ENCODE measurements at places on chromosomes 12 and 14.

DNA sequence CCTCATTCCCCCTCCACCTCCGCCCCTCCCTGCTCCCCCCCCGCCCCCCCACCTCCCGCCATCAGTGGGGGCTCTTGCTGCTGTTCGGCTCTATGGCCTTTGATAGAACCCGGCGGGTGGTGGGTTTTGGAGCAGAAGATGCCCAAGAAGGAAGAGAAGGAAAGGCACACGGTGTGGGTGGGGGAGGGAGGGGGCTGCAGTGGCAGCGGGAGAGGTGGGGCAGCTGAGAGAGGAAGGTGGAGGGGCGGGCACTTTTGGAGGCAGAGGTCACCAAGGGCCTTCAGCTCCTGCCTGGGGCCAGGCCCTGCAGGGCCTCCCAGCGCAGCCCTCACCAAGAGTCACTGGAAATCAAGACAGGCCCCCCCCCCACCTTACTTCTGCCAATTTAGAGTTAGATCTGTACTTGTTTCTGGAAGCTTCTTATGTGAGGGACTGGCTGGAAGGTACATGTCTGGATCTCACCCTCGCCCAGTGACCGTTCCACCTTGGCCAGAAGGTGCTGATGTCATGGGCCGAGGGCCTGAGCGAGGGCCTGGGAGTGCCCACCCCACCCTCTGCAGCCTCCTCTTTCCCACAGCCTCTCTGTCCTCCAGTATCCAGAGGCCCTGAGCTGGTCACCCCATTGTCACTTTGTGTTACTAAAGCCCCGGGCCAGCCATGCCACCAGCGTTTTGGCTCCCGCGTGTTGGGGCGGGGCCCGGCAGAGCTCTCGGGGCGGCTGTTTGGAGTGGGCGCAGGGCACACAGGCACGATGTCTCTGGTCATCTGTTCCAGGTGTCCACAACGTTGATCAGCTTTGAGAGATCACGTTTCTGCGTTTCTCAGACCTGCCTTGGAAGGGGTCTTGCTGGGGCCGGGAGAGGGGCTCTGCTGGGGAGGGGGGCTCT, 153.9 kb downstream of the KIF26A start:
- DNase-seq = no peak

GRCh38 chr14:66009089-66009488, 477.1 kb upstream of the CCDC196 start:
- DNase-seq = no peak

DNA sequence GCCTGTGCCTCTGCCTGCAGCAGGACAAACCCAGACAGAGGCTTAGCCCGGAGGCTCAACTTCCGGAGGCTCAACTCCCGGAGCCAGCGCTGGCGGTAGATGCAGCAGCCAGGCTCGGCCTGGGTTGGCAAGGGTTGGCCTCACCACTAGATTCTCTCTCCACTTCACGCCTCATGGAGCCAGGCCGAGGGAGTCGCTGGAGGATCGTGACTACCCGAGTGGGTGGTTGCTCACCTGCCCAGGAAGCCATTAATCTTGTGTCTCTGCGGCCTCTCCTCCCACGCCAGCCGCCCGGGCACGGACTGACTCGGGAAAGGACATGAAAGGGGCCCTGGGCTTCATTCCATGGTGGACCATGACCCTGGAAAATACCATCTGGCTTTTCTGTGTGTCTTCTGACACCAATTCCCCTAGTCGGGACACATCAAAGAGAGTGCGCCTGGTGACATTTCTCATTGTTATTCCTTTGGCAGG, 20.8 kb downstream of the ESRRB start:
- no peak for DNase-seq

- DNase-seq = no peak
These were observed 2.4 kb downstream of the CCDC177 start for GRCh38 chr14:69572030-69572840.

DNA sequence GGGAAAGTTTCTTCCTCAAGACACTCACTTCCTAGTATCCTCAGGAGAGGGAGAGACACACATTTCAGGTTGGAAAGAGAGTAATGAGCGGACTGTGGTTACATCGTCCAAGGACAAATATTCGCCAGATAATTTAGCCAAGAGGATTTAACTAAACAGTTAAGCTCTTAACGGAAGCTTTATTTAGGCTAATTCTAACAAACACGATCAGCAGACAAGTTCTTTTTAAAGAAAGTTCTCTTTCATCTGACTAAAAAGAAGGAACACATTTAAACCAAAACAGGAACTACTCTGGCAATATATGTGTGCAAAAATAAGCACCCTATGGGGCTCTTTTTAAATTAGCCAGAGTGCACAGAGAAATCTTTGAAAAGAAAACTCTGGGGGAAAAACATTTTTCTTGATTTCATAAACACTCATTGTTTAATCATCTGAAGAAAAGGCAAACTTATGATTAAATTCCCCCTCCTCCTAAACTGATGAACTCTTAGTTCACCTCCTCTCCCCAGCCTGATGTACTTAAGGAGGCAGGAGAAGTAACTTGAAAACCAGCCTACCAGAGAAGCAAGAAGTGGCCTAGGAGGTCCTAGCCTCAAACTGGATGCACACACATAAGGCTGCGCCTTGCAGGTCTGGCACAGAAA, 13.3 kb upstream of the BTG1 start:
- DNase-seq = no peak

GRCh38 chr14:91009501-91010152, 50.8 kb downstream of the RPS6KA5 start:
- no peak for DNase-seq

DNA sequence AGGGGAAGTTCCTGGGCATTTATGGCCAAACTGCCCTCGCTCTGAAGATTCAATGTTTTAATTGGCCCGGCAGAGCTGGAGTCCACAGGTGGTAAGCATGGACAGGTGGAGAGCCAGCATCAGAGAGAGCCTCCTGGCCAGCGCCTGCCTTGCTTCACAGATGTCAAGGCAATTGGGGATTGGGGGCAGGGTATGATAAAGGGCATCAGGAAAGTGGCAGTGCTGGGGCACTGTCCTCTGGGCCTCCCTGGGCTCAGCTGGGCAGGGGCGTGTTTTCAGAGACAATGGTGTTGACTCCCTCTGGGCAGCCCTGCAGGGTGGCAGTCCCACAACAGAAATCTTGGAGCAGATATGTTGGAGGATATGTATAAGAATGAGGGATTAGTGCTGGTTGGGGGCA, 237.3 kb downstream of the CACNA1C start:
- DNase-seq = no peak

DNA sequence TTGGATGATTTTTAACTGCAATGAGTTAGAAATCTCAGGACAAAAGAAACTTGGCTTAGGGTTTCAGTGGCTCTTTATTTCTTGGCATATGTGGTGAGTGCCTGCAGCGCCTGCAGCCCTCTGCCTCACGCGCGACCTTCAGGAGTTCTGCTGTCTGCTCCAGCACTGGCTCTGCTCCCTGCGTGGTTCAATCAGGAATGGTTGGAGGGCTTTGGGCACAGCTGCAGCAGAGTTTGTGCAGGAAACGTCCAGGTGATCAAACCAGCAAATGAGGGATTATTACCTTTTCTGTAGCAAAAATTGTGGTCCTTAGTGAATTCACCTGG, 19.8 kb downstream of the PPM1H start:
- DNase-seq = no peak

- no peak for DNase-seq
These were observed 1.5 kb downstream of the DHRS7 start for GRCh38 chr14:60163693-60164092.

DNA sequence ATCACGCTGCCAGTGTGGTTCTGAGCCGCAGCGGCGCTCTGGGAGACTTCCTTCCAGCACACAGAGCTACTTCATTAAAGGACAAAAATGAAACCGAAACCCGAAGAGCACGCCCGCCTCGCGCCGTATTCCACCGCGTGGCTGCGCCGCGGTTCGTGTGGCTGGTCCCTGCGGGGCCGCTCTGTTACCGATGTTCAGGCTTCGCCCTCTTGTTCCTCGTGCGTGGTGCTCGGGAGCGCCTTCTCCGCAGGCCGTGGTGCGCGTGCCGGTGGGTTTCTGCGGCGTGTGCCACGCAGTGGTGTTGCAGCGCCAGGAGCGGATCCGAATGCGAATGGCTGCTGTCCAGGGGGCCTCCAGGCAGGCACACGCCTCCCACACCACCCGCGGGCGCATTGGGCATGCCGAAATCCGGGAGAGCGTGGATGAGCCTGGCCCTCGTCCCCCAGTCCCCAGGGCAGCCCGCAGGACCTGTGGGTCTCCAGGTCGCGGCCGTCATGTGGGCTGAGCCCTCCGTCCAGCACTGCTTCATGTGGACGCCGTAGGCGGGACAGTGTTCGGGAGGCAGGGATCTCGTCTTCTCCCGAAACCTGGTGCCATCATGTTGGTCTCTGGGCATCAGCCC, 91.2 kb downstream of the ADGRD1 start:
- no peak for DNase-seq

DNA sequence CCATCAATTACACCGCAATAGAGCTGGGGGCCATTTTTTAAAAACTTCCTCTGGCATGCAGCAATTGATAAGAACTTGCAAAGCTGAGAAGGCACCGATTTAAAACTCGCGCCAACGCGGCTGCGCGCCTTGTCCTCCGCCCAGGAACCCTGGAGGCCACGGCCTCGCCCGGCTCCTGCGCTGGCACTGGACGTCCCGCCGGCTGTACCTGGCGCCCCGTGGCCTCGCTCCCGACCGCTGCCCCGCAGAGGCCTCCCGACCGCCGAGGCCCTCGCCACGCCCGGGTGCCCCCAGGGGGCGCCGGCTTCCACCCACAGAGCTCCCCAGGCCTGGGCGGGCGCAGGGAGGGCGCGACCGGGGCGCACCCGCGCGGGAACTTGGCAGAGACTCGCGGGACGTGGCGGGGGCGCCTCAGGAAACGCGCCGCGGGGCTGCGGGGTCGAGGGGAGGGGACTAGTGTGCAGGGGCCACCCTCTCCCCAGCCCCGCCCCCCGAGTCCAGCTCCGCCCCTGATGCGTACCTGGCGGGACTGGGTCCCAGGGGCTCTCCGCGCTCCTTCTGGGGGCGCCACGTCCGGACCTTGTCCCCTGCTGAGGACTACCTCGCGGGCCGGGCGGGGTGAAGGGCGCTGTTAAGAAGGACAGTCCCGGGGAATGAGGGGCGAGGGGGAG, 65.7 kb downstream of the TNFAIP2 start:
- DNase-seq = no peak

GRCh38 chr14:49954171-49954631, 61.3 kb downstream of the ARF6 start:
- DNase-seq = no peak

DNA sequence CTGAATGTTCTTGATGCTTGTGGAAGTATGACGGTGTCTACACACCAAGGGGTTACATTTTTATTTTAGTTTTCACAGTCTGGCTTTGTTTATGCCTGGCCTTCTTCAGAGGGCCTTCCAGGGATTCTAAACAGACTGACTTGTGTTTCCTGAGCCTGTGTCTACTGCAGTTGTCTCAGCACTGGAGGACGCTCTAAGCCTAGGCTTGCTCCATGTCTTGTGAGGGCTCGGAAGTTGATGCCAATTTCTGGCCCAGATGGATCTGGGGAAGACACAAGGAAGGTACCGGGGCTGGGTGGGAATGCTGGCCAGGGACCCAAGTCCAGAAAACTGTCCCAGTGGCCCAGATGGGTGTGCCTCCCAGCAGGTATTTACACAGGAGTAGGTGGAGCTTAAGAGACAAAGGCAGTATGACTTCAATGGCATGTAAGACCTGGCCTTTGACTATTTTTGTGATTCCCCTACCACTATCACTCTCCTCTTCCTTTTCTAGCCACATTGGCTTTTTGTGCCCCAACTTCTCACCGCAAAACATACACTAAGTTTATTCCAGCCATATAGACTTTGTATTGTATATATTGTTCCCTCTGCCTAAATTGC, 56.9 kb downstream of the GPR137C start:
- no peak for DNase-seq

- peak; percentile 23 for DNase-seq
These were observed at the start of gene FBLN5 for GRCh38 chr14:91947475-91948184. Gene FBLN5 (minus strand): TSS chr14:91947694. CDS start chr14:91947229, 465 bp downstream.

DNA sequence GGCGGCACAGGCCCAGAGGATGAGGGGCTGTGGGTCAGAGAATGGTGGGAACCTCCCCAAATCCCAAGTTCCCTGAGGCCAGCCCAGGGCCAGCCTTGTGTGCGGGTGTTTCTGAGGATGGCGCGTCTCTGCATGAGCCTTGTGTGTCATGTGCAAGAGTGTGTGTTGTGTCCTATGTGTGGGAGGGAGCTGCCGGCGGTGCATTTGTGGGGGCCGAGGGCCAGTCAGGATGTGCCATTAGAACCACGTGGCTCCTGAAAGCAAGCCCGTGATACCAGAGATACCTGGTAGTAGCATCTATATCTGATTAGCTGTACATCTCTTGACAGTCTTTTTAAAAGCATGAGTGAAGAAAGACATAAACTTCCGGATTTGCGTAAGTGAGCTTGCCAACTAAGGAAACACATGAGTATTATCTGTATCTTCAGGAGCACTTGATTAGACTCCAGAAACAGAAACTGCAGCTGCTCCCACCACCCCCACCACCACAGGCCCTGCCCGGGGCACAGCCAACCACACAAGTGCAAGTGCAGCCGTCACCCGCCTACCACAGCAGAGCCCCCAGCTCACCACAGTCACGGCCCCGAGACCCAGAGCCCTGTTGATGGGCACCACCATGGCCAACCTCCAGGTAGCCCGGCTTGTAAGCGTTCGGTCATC, 19.2 kb downstream of the DDX51 start:
- DNase-seq = no peak

DNA sequence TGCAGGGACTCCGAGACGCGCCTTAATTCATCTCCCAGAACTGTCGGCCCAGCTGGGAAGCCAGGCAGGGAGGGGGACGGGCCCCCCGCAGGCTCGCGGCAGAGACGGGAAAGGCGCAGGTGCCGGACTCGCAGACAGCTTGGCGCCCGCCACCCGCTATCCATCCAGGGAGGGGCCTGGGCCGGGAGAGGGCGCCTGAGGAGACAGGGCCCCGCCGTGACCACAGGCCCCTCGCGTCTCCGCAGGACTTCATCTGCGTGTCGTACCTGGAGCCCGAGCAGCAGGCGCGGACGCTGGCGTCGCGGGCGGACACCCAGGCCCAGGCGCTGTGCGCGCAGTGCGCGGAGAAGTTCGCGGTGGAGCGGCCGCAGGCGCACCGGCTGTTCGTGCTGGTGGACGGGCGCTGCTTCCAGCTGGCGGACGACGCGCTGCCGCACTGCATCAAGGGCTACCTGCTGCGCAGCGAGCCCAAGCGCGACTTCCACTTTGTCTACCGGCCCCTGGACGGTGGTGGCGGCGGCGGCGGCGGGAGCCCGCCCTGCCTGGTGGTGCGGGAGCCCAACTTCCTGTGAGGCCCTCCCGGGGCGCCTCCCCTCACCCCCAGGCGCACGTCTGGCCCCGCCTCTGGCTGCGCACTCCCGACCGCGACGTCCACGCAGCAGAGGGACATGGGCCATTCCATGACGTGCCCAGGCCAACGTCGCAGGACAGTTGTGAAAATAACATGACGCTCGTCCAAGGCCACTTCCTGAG, 60.6 kb downstream of the LGMN start:
- DNase-seq = no peak

All from activated T-cell treated with anti-CD3 and anti-CD28 coated beads for 4 hours (primary cell).